ENCODE measurements at places on chromosomes 6 and 20.

DNA sequence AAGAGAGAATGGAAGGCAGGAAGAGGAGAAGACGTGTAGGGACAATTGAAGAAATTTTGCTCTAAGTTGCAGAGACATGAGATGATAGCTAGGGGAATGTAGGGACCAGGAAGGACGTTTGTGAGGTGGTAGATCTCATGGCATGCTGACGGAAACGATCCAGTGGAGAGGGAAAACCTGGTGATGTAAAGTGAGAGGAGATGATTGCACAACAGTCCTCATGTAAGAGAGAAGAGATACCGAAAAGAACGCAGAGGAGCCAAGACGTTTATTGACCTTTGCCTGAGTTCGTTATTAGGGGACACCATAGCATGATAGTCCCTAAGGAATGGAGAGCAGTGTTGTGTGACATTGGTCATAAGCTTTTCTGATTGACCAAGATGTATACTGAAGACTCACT, 55.3 kb downstream of the IGF2R start:
- DNase-seq, result no peak

DNA sequence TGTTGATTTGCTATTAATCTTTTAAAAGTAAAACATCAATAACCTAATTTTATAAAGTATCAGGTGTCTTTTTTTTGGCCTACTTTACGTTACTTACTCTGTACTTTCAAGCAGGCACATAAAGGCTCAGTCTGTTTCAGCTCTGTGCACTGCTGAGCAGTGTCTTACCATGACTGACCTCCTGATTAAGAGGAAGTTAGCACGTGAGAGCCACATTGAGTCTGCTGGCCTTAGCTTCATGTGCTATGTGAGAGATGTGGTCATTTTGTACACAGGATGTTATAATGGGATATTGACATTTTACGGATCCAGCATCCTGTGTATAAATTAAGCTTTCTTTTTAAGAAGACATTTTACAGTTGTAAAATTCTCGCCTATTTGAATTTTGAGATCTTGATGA, 31.9 kb downstream of the ARID1B start:
- DNase-seq, result no peak

- DNase-seq, result no peak
Measured at GRCh38 chr6:42345696-42346416, 105.9 kb downstream of the TRERF1 start.

DNA sequence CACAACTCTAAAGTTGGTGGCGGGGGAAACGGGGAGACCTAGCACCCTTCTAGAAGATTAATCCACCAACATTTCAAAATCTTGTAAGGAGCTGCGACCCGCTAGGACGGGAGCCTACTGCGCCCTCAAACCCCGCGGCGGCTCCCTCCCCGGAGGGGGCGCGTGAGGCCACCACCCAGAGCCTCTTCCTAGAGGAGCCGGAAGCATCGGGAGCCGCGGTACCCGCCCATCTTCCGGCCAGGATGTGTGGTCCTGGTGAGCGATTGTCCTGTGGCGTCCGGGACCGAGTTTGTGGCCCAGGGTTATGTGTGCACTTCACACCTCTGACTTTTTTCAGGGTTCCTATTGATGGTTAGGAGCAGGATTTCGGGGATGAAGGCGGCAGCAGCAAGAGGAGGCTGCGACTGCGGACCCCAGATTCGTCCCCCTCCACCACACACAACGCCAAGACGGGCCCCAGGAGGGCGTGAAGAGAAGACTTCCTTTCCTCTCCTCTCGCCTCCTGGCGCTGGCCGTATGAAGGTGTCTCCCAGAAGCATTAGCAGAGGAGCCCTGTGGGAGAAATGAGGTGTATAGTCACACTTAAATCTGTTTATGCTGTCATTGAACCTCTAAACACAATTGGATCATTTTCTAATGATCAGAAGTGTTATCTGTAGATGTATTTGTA, 10.7 kb downstream of the ZNF165 start:
- DNase-seq, result no peak

GRCh38 chr6:30006170-30007131, 54.6 kb upstream of the POLR1H start:
- DNase-seq, result no peak

DNA sequence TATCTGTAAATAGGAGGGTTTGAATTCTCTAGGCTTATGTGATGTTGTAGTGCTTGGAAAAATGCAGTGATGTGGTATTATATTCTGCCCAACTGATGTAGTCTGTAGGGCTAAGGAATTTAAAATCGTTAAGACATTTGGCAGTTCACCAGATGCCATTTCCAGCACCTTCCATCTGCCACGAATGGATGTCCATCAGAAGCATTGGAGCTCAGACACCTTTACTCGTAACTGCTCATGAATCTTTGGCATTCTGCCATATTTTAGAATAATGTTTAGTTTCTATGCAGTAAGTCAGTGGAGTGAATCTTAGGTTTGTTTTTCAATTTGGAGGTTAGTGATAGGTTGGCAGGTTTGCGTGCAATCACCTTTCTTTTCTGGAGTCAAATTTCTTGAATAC, 2.4 kb upstream of the SYTL3 start:
- DNase-seq, result no peak

DNA sequence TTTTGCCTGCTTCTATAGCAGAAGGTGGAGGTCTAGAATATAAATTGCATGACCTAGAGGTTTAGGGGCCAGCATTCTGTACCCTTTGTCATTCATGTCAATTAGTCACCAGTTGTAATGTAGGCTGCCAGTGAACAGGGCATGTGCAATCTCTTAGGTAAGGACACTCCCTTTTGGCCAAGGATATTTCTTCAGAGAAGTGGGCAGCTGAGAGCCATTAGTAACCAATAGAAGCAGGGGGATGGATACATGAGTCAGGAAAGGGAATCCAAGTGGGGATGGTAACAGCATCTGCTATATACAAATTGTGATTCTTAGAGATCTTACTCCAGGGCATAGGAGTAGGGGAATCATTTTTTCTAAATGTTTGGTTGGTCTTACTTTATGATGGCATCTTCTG, 494.2 kb upstream of the JAG1 start:
- no peak for DNase-seq

GRCh38 chr6:4133941-4134838, 1.2 kb downstream of the ECI2 start:
- no peak for DNase-seq

DNA sequence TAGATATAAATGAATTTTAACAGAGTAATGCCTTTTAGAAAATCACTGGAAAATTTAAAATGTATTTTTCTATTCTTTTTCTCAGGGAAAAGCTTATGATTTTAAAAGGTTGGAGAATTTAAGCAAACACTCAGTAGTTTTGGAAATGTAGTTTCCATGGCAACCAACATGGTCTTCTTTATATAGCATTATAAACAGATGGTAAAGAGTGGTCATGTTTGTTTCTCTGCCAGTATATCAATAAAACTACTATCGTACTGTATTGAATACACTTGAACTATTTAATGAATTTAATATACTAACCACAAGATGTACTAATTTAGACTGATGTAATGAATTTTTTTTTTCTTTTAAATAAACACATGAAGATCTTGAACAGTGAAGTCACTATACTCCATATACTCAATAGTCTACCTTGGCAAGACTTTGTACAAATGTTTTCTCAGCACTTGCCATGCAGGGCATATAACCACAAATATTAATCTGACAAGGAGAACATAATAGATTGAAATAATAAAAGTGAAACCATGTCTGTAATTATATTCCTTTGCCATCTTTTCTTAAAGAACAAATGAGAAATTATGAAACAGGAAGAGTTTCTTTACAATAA, 105.5 kb downstream of the PDSS2 start:
- no peak for DNase-seq

DNA sequence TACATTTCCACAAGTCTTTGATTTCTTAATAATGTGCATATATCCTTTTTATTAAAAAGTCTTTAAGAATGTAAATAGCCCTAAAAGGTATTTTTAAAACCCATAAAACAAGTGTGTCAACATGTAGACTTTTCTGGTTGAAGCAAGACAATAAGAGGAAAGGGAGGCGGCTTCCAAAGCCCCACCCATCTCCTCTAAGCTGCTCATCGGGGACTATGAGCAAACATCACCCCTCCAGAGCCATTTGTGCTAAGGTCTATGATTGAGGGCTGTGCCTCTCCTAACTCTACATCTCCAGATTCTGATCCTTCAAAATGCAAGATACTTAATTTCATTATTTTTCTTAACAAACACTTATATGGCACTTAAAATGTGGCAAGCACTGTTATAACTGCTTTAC, 2.5 kb upstream of the NAA20 start:
- DNase-seq, result no peak

DNA sequence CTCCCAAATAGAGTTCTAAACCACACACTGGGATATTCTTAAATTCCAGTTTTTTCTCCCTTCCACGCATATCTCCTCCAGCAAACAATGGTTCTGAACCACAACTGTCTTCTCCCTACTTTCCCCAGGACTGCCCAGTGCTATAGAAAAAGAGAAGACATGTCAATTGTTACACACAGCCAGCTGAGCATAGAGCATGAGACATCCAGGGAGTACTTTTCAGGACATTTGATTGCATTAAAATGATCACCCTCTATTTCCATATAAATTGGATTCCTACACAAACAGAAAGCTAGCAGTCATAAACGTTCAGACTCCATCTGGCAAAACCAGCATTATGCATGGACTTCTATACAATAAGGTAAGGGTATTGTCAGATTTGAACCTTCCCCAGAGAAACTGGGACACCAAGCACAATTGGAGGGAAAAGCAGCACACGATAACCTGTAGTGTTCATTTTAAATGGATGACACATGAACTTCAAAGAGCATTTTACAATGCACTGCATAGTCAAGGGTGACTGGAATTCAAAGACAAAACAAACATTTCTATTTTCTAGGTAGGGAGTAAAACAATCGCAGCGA, 93.1 kb upstream of the HEY2 start:
- DNase-seq, result no peak

- no peak for DNase-seq
Measured at GRCh38 chr20:4261333-4262284, 246.3 kb upstream of the RNF24 start.

DNA sequence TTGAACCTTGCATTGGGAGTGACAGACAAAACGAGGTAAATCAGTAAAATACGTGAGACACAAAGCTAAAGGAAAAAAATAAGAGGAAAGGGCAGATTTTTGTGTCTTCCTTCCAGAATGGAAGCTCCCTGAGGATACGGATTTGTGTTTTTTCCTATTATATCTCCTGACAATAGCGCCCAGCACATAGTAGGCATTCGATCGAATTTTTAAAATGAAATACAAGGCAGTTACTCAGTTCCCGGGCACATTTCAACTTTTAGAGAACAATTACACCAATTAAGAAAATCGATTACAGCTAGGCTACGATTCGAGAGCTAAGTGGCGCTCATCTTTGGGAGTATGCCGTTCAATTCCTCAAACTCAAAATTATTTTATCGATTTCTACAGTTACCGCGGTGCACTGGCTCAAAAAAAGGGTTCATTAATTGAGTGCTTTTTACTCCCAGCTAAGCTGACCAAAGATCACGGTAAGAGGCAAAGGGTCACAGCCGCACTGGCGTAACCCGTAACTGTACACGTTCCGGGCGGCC, 443 bp downstream of the RMND1 start:
- DNase-seq, result no peak

DNA sequence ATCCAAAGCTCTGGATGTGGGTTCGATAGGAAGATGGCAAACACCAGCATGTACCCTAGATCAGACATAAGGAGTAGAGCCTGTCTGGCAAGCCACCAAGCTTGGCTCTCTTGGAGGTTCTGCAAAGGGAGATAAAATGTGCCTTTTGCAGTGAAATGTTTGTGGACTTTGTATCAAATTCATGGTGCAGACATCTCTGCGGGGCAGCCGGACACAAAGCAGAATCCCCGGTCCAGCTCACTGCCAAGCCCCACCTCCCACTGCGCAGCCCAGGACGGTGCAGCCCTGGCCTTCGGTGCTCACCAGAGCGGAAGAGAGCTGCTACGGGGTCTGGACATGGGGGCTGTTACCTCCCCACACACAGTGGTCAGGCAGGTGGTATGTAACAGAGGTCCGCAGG, 333.6 kb upstream of the JARID2 start:
- no peak for DNase-seq

DNA sequence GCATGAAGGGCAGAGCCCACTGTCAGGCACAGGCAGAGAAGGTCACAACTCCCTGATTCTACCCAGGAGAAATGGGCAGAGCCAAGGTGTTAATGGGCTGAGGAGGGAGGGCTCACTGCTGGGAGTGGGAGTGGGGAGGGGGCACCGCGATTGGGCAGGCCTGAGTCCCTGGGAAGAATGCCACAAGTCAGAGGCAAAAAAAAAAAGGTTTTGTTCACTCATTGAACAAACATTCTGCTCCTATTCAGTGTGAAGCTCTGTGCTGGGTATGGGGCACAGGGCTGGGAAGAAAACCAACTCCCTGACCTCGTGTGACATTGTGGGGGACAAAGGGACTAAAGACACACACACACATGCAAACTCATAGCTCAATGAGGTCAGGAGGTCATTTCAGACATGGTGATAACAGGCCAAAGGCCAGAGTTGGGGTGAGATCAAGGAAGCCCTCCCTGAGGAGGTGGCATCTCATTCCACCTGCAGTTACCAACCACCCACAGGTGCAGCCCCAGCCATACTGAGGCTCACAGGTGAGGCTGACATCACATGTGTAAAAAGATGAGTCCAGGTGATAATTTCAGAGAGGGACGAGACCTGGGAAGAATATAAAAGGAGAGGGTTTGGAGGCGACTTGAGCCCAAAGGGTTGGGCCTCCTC, 3.2 kb upstream of the PMEPA1 start:
- no peak for DNase-seq

DNA sequence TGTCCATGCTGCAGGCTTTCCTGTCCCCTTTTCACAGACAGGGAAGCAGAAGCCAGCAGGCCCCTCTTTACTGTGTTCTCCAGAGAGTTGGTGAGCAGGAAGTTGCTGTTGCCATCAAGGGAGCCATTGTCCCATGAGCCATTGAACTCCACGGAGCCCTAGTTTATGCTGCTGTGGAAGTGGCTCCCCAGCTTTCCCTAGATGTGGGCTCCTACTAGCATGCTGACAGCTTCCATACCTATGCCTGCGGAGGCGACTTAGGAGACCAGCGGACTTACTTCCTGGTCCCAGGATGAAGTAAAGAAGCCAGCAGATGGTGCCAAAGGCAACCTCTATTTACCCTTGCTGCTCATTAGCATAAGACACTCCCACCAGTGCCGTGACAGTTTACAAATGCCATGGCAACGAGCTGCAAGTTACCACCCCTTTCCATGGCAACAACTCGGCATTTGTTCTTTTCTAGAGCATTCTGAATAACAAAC, 30.8 kb upstream of the FKBP1A start:
- no peak for DNase-seq

- DNase-seq, result no peak
Measured at GRCh38 chr6:360349-360748, 31.2 kb upstream of the IRF4 start.

GRCh38 chr6:85041376-85041775, 277.0 kb upstream of the TBX18 start:
- no peak for DNase-seq
